ENCODE measurements at places on chromosomes 3 and 15.

- no peak for DNase-seq
These were observed 10.5 kb downstream of the CDIN1 start for GRCh38 chr15:36589971-36590370.

DNA sequence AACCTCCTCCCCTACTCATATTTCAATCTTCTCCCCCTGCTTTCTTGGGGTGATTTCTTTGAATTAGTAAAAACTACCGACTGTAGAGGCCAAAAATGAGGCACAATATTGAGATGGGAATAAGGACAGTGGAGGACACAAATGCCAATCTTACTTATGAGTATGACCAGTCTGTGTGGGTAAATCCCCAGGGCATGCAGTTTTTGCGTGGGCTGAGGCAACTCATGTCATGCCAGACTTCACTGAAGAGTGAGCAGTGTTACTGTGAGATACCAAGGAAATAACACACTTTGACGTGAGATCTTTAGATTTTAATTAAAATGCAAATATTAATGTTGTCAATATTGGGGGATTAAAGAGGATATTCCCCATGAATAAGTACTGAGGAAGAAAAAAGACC is 254.3 kb upstream of the ICE2 start:
- no peak for DNase-seq

- no peak for DNase-seq
These were observed 3.9 kb downstream of the CPOX start for GRCh38 chr3:98589331-98590036.

DNA sequence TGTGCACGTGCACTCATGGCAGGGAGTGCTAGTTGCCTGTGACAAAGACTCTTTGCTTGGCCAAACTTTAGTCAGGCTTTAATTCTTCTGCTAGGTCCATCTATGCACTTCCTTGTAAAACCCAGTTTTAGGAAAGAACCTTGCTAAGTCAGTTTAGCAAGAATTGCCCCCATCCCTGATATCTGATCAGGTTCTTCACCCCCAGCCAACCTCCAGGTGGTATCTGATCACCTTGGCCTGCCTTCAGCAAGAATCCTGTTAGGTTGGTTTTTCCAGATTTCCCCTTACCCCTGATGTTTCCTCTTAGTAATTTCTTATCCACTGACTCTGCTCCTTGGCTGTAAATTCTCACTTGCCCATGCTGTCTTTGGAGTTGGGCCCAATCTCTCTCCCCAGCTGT is 8.4 kb downstream of the HSPBAP1 start:
- DNase-seq: no peak

GRCh38 chr3:58604031-58604430 is 26.8 kb upstream of the FAM107A start:
- no peak for DNase-seq

Measured in stimulated activated CD8-positive, alpha-beta memory T cell treated with anti-CD3 and anti-CD28 coated beads, Interleukin-4, amount 100 ng/mL, for 48 hours (primary cell).